ENCODE measurements at places on chromosomes 16 and 17.

DNA sequence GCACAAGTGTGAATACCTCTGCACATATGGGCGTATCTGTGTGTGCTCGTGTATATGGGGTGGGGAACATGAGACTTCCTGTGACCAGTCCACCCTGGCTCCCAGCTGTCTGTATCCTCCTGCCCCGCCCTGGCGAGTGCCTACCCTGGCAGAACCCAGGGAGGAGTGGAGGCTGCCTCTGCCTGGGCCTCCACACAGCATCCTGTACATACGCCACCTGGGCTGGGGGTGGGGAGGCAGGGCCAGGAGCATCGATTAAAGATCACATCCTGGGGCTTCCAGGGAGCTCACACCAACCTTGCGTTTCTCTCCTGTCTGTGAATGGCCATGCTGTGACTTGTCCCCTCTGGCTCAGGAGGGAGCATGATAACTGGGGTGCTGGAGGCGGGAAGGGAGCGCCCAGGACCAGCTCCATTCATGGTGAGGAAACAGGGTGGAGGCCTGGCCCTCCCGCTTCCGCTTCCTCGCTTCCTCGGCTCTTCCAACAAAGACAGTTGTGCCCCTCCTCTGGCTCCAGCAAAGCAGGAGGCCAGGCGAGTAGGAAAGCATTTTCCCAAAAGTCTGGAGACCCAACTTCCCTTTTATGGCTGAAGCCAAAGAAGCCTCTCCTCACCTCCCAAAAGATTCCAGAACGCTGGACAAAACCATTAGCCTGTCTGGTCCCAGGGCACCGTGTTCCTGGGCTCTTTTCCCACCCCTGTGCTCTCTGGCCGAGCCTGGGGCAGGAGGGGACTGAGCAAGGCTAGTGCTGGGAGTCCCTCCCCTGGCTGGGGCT lies 22.9 kb downstream of the ADAM11 start:
- no peak for DNase-seq

DNA sequence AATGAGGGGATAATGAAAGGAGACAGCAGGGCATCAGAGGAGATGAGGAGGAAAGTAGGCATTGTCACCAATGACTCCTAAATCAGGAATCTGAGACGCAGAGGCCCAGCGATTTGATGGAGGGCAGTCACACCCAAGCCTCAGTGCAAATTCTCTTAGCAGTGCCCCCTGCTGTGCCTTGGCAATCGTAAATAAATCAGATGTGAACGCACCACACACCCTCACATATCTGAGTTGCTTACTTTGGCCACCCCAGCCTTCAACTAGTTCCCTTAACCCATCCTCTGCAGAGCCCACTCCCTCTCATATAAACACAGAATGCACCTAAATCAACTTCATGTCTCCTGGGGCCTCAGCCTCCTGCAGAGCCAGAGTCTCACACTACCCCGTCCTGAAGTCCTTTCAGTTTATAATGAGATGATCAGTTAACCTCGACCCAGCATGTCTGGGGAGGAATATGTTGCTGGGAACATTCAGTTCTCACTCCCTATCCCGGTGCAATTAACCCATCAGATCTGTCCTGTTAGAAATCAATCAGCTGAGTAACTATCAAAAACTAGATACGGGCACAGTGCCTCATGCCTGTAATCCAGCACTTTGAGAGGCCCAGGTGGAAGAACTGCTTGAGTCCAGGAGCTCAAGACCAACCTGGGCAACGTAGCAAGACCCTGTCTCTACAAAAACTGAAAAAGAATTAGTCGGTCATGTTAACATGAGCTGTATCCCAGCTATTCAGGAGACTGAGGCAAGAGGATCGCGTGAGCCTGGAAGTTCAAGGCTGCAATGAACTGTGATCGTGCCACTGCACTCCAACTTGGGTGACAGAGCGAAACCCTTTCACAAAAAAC lies 78.4 kb downstream of the SLC39A11 start:
- DNase-seq = no peak

GRCh38 chr17:72812823-72813222 lies 279.7 kb downstream of the SLC39A11 start:
- DNase-seq = no peak

- DNase-seq = no peak
Observed at GRCh38 chr17:11705111-11705510, 106.8 kb downstream of the DNAH9 start.

GRCh38 chr16:5412731-5413130 lies 315.1 kb upstream of the EEF2KMT start:
- DNase-seq = no peak

DNA sequence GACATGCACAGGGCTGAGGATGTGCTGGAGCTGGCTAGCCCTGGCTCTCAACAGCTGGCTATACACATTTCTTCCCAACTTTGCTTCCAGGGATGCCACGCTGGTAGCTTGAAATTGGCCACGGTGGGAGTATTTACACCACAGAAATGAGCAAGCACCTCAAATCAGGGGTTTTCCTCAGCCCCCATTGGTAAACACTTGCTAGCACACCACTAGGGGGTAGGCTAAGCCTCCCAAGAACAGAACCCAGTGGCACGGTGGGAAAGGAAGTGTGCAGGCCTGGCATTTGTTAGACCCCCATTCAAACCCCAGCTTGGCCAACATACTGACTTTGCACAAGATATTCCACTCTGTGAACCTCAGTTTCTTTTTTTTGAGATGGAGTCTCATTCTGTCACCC lies 12.9 kb downstream of the DRC3 start:
- peak; percentile 4 for DNase-seq

- no peak for DNase-seq
Observed at GRCh38 chr16:31055613-31056012, 18.4 kb downstream of the ZNF668 start.

DNA sequence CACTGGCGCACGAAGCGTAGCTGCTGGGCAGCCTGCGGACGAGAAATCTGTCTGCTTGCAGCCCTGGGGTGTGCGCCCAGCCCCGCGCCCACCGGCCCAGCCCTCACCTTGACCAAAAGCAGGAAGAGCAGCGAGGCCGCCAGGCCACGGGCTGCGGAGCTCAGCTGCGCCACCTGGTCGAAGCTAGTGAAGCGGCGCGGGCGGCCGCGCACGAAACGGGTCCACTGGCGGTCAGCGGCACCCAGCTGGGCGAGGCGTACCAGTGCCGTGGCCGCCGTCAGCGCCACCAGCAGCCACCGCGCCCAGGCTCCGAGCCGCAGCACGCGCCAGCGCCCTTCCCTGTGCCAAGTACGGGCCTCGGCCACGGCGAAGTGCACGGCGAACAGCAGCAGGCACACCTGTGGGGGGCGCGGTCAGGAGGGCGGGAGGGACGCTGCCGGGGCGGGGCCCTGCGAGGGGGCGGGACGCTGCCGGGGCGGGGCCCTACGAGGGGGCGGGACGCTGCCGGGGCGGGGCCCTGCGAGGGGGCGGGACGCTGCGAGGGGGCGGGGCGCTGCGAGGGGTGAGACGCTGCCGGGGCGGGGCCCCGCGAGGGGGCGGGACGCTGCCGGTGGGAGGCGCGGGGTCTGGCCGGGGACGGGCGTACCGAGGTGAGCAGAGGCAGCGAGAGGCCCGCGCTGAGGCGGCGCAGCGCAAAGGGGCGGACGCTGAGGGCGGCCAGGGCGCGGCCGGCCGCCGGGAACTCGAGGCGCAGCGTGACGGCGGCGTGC lies 43.2 kb downstream of the TSC2 start:
- DNase-seq = no peak

DNA sequence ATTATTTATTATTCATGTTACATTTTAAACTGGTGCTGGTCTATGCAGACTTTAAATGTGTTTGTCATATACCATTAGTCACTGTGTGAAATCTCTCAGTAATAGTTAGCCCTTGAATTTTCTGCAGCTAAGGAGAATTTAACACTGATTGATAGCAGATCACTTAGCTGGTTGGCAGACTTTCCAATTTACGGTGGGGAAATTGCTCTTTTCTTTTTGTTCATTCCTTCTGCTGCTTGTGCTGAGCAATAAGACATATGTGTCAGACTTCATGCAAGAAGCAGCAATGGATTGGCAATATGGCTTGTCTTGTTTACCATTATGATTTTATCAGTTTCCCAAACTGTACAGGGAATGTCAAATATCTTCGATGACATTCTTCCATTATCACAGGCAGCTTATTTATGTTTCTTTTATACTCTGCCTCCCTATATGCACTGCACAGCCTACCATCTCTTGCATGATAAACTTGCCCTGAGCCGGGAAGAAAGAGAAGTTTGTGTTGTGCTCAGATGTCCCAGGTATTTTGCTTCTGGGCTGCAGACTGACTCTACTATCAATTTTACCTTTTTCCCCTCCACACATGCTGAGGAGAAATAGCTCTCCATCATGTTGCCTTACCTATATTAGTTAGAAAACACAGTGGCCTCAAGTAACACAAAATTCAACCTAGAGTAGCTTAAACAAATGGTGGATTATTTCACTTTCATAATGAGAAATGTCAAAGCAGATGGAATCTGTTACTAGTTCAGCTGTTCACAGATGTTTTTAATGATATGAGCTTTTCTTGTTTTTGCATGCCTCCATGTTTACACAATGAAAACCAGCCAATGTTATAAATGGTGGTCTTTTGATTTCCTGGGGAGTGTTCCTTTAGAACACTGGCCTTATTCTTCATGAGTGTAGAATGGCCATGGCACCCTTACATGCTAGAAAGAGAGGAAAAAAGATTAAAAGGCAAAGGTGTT lies 968.1 kb upstream of the GOT2 start:
- no peak for DNase-seq

Measured in KBM-7 (cell line).